Activated T-helper 1 cell treated with anti-CD3 and anti-CD28 coated beads, Interleukin-12 subunit alpha, Interleukin-12 subunit beta, Interleukin-2, Interleukin-4 antibody, amounts not matched to agents 30 ng/mL and 10 ng/mL and 1 ng/mL, durations not matched to agents 14 hours and 24 hours and 36 hours (primary cell): ENCODE measurements at places on chromosomes 7 and 10. TPM values are rescaled to one million over a fixed set of nuclear protein-coding genes. Genes with fewer than 3 reads are reported as not detected.
A peak's percentile ranks its signal among the peaks of the same experiment; 100 is the strongest.

DNA sequence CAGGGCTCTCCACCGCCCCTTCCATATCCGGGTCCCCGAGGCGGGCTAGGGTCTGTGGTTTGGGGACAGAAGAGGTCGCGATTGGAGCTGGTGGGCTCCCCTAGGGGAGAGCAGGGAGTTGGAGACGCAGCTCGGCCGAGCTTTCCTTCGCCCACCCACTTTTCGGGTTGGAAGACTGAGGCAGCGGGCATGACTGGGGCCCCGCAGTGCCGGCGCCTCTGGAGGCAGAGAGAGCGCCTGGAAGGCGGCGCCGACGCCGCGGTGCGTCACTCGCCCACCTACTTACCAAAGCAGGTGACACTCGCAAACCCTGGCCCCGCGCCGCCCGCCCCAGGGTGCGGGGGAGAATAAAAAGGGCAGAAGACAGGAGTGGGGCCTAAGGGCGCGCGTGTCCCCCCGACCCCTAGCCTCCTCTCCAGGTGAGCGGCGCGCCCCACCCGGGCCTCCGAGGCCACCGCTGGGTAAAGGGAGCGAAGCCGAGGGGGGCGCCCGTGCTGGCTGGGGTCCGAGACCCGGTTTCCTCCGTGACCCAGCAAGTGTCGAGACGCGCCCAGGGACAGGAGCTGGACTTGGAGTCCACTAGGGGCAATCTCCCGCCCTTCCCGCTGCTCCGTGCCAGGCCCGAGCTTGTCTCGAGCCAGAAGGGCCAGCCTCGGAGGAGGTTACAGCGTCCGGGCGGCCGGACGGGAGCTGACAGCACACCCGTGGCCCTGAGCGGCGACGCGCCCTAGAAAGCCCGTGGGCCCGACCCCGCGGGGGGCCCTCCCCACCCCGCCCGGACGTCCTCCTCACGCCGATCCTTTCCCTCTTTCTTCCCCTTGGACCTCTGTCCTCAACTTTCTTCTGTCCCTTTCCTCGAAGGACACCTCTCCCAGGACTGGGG lies 34.4 kb upstream of the GRID1 start:
- peak overlapping the region; percentile 85 for H3K4me3 ChIP-seq
- H3K27me3 ChIP-seq = peaks cover 16% of the 10 kb centered on the region
- H3K4me1 ChIP-seq = peaks cover 22% of the 10 kb centered on the region
- H3K36me3 ChIP-seq = no peaks in the 10 kb centered on the region

GRCh38 chr7:18096087-18096486 lies 68.4 kb upstream of the PRPS1L1 start:
- H3K36me3 ChIP-seq = no peaks in the 10 kb centered on the region
- H3K4me1 ChIP-seq = no peaks in the 10 kb centered on the region
- no peak overlapping the region for H3K27ac ChIP-seq
- H3K4me3 ChIP-seq = no peak overlapping the region
- H3K27me3 ChIP-seq = no peaks in the 10 kb centered on the region
- DNase-seq = no peak

GRCh38 chr10:48564466-48565160 lies 40.3 kb downstream of the ARHGAP22 start:
- H3K4me1 ChIP-seq = no peaks in the 10 kb centered on the region
- no peaks in the 10 kb centered on the region for H3K36me3 ChIP-seq
- H3K27ac ChIP-seq = no peak overlapping the region
- H3K27me3 ChIP-seq = peaks cover 14% of the 10 kb centered on the region
- DNase-seq = no peak

DNA sequence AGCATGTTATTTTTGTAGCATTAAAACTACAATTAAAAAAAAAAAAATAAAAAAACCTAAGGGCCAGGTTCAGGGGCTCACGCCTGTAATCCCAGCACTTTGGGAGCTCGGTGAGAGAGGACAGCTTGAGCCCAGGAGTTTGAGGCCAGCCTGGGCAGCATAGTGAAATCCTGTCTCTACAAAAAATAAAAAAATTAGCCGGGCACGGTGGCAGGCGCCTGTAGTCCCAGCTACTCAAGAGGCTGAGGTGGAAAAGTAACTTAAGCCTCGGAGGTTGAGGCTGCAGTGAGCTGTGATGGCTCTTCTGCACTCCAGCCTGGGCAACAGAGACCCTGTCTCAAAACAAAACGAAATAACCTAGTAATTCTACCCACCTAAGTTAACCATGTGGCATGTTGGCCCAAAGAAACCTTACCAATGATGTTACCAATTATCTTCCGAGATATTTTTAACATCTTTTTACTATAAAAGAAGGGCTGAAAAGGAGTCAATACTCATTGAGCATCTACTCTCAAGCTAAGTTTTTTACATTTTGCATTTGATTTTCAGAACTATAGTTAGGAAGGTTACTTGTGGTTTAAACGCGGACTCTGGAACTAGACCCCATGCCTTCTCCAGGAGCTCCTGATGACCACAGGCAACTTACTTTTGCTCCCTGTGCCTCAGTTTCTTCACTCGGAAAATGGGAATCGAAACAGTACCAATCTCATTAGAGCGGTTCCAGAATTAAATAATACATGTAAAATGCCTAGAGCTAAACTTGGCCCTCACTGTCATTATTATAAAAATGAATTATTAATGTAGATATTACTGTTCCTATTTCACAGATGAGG lies 1.4 kb downstream of the ITGB1 start:
- H3K36me3 ChIP-seq = no peaks in the 10 kb centered on the region
- no peak for DNase-seq
- no peak overlapping the region for H3K27ac ChIP-seq
- peaks cover 35% of the 10 kb centered on the region for H3K4me1 ChIP-seq
- peak overlapping the region; percentile 80 for H3K4me3 ChIP-seq
- H3K27me3 ChIP-seq = peaks cover 12% of the 10 kb centered on the region

GRCh38 chr10:71705582-71705981 lies 14.0 kb downstream of the C10orf105 start:
- H3K27me3 ChIP-seq = no peaks in the 10 kb centered on the region
- H3K4me3 ChIP-seq = no peak overlapping the region
- H3K4me1 ChIP-seq = peaks cover 10% of the 10 kb centered on the region
- no peak for DNase-seq
- no peak overlapping the region for H3K27ac ChIP-seq
- no peaks in the 10 kb centered on the region for H3K36me3 ChIP-seq

- H3K27ac ChIP-seq = no peak overlapping the region
- no peak for DNase-seq
- no peaks in the 10 kb centered on the region for H3K36me3 ChIP-seq
- H3K4me1 ChIP-seq = no peaks in the 10 kb centered on the region
- no peaks in the 10 kb centered on the region for H3K27me3 ChIP-seq
These were observed 41.7 kb upstream of the DPYSL4 start for GRCh38 chr10:132145002-132145401.

DNA sequence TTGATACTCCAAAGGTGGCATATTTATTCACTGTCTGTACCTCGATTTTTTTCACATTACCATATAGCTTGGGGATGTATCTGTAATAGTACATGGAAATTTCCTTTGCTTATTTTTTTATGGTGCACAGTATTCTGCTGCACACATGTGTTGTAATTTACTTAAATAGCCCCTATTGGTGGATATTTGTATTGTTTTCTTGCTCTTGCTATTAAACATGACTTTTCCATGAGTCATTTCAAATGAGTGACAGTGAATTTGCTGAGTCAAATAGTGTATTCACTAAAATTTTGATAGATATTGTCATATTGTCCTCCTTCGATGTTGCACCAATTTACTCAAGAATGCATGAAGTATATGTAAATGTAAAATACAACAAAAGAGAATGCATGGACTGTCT lies 122.7 kb upstream of the STEAP4 start:
- no peak overlapping the region for H3K27ac ChIP-seq
- DNase-seq = no peak
- no peaks in the 10 kb centered on the region for H3K27me3 ChIP-seq
- no peaks in the 10 kb centered on the region for H3K4me1 ChIP-seq
- H3K4me3 ChIP-seq = no peak overlapping the region
- H3K36me3 ChIP-seq = no peaks in the 10 kb centered on the region

MIOS gene
- 29.6 and 31.6 TPM in 2 replicates for total RNA-seq

PTPRN2 gene
- 0.41 and 0.47 TPM in 2 replicates for total RNA-seq

CAMK1D gene
- total RNA-seq = 6.8 and 7.4 TPM in 2 replicates

GPRIN2 gene
- total RNA-seq = not detected in 2 replicates

HMX3 gene
- not detected in 2 replicates for total RNA-seq

SHTN1 gene
- not detected in 2 replicates for total RNA-seq

A1CF gene
- not detected in 2 replicates for total RNA-seq
